ENCODE measurements at places on chromosomes 16 and 17.

GRCh38 chr16:31423801-31424200 lies 4.4 kb downstream of the COX6A2 start:
- no peak for DNase-seq

DNA sequence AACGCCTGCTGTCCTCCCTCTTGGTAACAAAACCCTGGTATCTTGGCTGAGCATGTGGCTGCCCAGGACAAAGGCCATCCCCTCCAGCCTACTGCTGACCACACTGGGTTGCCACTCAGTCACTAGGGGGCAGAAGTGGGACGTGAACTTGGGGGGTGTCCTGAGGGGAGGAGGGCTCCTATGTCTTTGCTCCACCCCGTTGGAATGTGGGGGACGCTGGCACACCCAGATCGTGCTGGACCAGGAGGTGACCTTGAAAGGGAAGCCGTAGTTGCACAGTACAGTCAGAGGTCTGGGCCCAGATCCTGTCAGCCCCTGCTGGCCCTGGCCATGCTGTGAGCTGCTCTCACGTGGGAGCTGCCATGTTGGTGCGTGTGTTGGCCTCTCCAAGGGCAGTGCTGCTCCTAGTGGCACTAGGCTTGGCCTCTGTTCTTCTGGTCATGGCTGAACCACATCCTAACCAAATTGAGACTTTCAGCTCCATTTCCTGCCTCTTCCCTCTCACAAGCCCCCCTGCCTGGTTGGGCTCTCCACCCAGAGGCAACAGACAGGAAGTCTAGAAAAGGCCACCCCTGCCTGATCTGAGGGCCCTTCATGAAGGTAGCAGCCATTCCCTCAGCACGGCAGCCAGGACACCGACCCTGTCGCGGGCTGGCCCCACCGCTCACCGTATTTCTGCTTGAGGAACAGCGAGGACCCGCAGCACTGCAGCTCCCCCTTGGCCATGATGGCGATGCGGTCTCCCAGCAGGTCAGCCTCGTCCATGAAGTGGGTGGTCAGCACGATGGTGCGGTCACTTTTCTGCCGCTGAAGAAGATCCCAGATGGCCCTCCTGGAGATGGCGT lies 29.0 kb upstream of the RNPS1 start:
- DNase-seq: no peak

DNA sequence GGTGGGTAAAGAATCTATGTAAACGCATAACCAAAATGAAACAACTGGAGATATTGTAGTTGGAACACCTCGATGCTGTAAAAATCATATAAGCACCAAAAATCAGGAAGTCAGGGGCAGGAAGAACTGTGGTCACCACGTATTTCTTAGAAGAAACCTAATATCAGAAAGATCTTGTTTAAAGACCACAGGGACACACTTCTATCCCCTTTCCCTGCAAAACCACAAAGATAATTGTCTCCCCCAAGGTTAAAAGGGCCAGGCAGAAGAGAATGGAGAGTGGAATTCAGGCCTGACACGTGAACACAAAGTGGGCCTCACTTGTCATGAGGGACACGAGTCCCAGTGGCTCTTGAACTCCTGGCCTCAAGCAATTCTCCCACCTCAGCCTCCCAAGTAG lies 68.1 kb downstream of the GSG1L start:
- no peak for DNase-seq

GRCh38 chr17:75113798-75114551 lies 4.2 kb downstream of the ARMC7 start:
- DNase-seq: peak; percentile 86

DNA sequence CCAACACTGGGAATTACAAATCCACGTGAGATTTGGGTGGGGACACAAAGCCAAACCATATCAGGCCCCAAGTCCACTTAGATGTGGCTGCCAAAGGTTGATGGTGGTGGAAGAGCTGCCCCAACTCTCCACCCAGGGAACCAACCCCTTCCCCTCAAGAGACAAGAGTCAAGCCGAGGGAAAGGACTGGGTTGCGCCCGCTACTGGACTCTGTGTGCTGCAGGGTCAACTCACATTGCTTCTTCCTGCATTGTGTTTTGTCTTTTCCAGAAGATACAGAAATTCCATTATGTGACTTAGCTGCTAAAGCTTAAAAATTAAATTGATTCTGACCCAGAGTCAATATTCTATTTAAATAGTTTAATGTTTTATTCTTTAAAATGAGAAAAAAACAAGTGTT lies 58.5 kb downstream of the ADAMTS18 start:
- no peak for DNase-seq

DNA sequence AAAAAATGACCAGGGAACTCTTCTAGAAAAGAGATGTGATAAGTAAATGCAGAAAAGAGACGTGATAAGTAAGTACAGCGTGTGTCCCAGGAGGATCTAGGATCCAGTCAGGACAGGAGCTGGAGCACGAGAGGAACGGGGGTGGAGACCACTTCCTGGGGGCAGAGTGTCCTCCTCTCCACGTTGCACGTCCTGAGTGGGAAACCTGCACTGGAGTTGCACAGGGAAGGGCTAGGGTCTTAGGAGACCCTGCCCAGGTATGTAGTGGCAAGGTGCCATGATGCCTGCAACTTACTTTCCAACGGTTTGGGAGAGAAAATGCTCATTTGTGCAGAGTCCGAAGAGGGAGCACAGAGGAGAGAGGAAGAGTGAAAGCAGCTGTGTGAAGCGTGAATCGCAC lies 55.8 kb downstream of the RNF213 start:
- DNase-seq: no peak

DNA sequence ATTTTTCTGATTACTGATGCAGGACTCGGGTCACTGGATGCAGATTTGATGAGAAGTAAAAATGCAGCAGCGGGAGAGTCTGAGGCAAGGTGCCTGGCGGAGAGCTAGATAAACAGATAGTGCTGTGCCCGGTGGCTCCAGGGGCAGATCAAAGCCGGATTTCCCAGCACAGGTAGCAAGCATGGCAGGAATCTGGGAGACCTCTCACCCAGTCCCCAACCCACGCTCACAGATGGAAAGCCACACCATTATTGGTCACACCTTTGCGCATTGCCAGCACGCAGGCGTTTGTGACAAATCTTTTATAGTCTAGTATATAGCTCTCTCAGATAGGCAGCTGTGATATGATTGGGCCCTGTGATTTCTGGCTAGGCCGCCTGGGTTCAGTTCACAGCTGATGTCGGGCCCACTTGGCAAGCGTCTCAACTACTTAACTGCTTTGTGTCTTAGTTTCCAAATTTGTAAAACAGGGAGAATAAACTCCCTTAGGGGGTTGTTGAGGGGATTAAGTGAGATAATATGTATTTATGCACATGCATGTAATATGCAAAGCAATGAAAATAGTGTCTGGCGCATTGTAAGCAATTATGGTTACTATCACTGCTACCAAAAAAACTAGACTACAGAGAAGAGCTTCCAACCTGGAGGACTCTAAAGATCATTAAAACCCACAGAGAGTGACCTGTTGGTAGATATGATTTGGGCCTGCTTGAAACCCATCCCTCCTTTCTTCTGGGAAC lies 42.0 kb upstream of the NFAT5 start:
- DNase-seq: no peak

DNA sequence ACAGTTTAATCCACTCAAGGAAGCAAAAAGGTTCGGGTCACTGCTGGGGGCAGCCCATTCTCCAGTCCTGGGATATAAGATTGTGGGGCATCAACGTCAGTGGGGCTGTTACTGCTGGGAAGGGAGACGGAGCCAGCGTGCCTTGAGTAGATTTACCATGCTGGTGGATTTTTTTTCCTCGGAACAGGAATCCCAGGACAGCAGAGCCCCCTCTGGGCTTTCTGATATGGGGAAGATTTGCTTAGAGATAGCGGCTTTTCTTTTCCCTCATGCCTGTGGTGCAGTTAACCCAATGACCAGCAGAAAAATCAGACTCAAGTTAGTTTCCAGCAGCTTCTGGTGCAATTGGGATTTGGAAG lies 35.4 kb downstream of the WSCD1 start:
- no peak for DNase-seq

- no peak for DNase-seq
These were observed 30.9 kb upstream of the CLEC18B start for GRCh38 chr16:74451951-74452758.
